ENCODE measurements at places on chromosomes 1 and 21.

- DNase-seq: no peak
These were observed 268.2 kb upstream of the NR5A2 start for GRCh38 chr1:199759268-199759730.

DNA sequence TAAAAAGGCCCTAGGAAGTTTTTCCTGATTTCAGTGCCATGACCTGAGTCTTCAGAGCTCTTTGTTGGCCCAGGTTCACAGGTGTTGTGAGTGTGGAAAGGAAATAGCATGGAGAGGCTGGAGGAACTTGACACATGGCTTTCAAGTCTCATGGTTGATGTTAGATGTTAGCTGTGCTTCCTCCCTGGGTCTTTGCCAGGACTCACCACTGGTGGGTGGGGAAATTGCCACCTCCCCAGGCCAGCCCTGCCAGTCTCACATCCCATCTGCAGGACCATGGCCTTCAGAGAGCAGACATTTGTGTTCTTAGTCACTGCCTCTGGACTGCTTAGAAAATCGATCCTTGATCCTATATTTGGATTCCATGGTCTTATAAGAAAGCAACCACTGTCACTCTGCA is 383.2 kb downstream of the DISC1 start:
- DNase-seq: no peak

- DNase-seq: no peak
These were observed 158.3 kb upstream of the KAZN start for GRCh38 chr1:14440166-14440565.

- DNase-seq: no peak
These were observed 424.1 kb downstream of the CAMTA1 start for GRCh38 chr1:7209336-7209735.

DNA sequence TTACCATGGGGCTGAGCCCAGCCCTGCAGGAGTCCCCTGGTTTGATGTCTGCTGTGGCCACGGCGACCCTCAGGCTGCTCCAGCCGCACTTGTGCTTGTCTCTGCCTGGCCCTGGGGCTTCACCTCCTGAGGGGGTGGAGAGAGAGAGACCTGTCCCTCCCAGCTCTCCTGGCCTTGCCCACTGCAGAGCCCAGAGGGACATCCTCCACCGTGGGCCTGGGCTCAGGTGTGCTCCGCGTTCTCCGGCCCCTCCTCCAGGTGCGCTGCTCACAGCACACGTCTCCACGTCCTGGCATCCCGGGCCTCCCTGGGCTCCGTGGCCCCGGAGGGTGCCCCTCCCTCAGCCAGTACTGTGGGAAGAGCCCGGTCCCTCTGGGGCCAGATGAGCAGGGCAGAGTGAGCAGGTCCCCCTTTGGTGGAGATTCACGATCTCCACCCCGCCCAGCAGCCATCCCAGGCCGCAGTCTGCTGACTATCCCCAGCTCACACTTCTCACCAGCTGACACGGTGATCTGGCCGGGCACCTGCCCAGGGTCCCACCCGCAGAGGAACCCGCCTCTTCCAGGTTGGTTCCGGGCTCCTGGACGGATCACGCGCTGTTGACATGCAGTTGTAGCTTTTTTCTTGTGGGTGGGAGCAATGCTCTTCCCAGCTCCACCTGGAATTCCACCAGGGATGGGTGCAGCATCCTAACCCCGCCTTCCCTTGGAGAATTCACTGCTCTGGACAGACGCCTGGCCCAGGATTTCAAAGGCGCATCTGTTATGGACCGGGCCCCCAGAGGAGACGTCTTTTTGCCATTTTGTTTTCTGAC is 41.8 kb upstream of the POFUT2 start:
- DNase-seq: no peak

DNA sequence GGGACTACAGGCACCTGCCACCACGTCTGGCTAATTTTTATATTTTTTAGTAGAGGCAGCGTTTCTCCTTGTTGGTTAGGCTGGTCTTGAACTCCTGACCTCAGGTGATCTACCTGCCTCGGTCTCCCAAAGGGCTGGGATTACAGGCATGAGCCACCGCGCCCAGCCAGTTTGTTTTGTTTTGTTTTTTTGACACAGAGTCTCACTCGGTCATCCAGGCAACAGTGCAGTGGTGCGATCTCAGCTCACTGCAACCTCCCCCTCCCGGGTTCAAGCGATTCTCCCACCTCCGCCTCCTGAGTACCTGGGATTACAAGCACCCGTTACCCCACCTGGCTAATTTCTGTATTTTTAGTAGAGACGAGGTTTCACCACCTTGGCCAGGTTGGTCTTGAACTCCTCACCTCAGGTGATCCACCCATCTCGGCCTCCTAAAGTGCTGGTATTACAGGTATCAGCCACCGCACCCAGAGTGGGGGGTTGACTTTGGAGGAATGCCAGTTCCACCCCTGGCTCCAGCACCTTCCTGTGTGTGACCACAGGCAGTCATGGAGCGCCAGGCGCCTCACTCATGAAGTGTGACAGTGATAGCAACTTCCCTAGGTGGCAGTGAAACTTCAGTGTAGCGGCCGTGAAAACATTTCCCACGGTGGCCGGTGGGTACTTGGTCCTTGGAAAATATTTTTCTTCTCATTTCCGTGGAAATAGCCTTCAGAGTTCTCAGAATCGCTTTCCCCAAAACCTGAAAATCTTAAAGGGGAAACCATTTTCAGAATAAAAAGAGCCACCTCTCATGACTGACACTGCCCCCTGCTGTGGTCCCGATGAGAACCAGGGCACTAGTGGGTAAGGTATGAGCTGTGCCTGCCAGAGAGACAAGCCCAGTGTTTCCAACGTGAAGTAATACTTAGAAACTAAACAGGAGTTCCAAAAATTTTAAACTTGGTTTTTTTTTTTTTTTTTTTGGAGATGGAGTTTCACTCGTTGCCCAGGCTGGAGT is 48.6 kb downstream of the WDR4 start:
- no peak for DNase-seq

GRCh38 chr1:46493316-46494032 is 3.8 kb downstream of the DMBX1 start:
- no peak for DNase-seq

DNA sequence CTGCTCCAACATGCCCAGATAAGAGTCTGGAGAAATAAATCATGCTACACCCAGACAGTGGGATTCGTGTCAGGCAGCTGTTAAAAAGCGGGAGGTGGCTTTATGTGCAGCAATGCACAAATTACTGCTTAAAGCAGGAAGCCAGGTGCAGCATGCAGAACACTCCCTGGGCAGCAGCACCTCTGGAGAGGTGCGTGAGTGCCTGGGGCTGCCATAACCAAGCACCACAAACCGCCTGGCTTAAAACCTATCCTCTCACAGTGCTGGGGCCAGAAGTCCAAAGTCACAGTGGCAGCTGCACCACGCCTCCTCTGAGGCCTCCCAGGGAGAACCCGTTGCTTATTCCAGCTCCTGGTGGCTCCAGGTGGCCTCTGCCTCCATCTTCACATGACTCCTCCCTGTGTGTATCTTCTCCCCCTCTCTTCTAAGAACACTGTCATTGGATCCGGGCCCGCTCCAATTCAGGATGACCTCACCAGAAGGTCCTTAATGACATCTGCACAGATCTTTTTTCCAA is 115.6 kb downstream of the SIK1 start:
- no peak for DNase-seq

Measured in activated B cell treated with CpG ODN at 0.5 μM for 24 hours (primary cell).